ENCODE measurements at places on chromosomes 16 and 17.

DNA sequence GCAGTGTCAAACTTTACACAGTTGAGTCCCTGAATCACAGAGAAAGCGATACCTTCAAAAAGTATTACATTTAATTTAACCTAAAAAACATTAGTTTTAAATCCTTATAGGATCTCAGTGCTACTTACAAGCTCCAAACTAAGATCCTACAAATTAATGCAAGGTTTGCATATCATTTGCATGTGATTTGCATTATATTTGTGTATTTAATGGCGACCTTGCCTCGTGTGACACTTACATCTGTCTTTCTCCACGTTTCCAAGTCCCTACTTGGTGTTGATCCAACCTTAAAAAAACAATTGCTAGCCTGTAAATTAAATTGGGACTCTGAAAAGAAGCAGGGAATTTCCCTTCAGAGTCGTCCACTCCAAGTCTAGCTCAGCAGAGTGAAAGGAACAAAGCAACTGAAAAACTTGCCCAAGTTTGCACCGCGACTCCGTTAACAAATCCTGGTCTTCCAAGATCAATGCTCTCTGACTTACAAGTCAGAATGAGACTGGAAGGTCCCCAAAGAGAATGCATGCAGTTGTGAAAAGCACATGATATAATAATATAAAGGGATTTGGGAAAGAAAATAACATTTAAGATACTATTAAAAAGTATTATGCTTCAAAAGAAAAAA, 739 bp upstream of the FAM117A start:
- DNase-seq: no peak

GRCh38 chr17:38504216-38504615, 76.0 kb downstream of the ARHGAP23 start:
- no peak for DNase-seq

GRCh38 chr17:76314392-76315227, 6.5 kb upstream of the QRICH2 start:
- no peak for DNase-seq

GRCh38 chr17:3892095-3892998, 506 bp downstream of the CAMKK1 start:
- DNase-seq: peak; percentile 86

DNA sequence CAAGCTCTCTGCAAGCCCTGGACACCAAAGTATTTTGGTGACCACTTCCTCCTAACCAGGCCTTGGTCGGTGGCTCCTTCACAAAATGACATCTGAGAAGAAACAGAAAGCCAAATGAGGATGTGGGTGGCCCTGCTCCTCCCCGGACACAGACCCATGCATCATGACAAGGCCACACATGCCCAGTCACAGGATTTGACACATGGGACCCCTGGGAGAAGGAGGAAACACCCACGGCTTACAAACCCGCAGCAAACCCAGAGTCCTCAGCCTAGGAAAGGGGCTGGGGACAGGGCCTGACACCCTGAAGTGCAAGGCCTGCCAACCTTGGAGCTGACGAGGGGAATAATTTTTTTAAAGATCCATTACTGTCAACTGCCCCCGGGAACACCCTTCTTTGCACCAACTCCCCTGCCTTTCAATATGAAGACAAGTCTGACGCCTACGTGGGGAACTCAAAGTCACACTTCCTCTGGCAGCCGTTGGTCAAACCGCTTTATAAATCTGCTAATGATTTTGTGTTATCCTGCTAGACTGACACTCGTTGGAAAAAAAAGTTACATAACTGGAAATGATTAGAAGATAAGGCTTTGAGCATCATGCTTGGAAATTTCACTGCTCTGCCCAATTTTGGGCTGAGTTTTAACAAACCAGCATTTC, 41.3 kb downstream of the GAS7 start:
- DNase-seq: peak; percentile 98

DNA sequence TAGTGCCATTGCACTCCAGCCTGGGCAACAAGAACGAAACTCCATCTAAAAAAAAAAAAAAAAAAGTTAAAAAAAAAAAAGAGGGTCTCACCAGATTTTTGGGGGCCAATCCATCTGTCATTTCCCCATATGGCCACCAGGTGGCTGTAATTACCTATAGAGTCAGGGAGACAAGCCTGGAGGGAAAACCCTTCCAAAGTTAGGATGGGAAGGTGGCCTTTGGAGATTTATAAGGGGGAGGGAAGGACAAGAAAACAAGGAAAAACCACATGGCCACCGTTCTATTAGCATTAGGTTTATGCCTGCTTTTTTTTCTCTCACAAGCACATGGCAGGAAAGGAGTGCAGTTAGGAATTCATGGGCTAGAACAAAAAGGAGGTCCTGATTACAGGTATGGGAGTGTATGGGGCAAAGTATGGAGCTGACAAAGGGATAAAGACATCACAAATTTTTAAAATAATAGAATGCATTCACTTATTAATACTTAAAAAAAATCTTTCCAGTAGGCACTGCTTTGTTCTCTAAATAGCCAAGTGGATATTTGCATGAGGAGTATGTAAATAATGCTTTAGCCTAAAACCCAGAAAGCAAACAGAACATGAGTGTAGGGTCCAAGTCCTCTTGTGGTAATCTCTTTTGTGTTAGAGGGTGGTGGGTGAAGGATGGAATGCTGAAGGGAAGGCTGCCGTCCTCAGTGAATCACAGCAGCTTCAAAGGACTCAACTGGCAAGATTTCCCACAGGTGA, 5.1 kb downstream of the CYB5D1 start:
- no peak for DNase-seq

- no peak for DNase-seq
Measured at GRCh38 chr17:81631482-81631881, 5.4 kb downstream of the NPLOC4 start.

GRCh38 chr17:48054238-48055185, 6.4 kb downstream of the NFE2L1 start:
- DNase-seq: no peak

DNA sequence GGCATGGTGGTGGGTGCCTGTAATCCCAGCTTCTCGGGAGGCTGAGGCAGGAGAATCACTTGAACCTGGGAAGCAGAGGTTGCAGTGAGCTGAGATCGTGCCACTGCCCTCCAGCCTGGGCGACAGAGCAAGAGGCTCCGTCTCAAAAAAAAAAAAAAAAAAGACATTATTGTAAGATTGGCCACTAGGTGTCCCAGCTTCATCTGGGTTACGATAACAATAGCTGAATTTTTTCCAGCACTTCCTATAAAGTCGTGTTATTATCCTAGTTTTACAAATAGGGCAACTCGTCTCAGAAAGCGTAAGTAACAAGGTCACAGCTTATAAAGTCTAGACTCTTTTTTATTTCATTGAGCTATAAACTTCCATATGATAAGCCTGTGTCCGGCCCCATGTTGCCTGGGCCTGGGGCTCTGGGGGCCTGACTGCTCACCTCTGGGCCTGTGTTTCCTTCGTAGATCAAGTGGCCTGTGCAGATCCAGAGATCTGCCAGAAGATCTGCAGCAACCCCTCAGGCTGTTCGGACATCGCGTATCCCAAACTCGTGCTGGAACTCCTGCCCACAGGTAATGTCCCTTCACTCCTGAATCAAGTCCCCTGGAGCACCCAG, 60.5 kb downstream of the SLC5A11 start:
- DNase-seq: peak; percentile 14

DNA sequence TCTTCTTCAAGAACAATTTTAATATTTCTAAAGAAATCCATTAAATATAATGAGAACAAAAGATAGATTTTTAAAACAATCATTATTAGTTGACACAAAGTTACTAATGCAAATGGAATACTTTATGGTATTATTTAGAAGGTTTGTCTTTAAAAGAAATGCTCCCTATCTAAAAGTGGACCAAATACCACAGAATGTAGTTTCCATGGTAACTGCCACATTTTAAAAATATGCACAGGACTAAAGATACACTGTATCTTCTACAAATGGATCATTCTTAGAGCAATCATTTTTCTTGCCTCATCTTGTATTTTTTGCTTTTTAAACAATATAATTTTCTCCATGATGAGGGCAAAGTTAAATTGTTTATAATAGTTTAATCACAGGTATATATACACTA, 296.0 kb downstream of the CEP112 start:
- DNase-seq: no peak

- no peak for DNase-seq
Measured at GRCh38 chr17:78196716-78197115, 9.6 kb downstream of the AFMID start.

DNA sequence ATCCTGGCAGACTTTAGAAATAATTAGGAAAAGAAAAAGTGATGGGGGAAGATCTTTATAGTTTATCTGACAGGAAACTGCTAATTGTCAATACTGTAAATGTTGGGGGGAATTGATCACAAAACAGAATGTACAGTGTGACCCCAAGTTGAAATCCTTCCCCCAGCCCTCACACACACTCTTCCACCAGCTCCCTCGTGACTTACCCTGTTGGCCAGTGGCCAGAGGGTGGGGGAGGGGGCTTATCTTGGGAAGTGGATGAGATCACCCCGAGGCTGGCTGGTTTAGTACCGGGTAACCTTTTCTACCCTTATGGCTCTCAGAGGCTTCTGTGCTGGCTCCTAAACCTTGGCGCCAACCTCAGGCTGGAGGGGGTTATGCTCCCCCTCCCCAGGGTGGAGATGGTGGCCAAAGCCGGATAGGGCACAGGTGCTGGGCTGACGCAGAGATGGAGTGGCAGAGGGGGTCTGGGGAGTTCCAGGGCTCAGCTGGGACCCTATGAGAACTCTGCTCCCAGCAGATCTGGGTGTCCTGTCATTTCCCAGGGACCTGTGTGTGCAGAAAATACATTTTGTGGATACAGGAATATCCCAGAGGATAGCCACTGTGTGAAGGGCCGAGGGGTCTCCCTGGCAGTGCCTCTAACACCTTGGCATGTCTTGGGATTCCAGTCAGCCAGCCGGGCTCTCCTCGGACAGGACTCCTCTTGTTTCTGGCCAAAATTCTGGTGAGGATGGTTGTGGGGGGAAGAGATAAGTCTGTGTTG, 18.6 kb downstream of the CDH16 start:
- DNase-seq: peak; percentile 39

DNA sequence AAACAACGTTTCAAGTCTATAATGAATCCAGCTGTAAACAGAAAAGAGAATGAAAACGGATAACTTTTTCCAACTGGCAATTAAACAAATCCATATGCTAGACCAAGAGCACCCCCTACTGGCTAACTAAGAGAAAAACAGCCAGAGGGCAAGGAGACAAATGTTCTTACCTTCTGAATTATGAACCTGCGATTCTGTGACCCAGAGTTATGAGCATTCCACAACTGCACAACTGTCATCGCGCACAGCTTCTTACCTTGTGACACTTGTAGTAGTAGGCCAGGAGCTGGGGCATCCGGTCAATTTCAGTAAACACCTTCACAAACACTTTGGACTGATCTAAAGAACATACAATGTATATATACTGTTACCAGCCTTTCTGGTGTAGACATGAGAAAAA, 18.6 kb downstream of the COG7 start:
- DNase-seq: peak; percentile 56

DNA sequence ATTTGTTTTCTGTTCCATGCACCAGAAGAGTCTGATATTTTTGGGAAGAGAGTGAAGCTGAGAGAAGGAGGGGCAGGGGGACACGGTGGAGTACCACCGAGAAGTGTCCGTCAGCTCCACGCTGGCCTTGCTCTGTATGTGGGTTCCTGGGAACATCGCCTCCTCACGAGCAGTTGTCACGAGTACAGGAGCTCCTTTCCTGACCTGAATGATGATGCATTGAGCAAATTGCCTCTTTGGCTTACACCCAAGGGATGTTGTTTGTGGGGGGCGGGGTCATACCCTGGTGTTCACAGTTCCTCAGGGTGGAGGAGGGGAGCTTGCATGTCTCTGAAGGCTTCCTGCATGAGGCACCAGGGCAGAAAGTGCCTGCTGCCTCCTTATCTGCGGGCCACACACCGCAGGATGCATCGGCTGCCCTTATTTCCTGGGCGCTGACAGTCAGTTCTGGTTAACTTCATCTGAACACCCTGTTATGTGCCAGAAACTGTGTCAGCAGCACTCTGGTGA, 36.2 kb downstream of the RGS9 start:
- DNase-seq: peak; percentile 2

GRCh38 chr16:63625126-63625525, 1496.7 kb downstream of the CDH11 start:
- DNase-seq: no peak

- no peak for DNase-seq
Measured at GRCh38 chr16:56347670-56348069, 77.7 kb downstream of the AMFR start.

GRCh38 chr16:55543472-55543871, 23.0 kb upstream of the CAPNS2 start:
- no peak for DNase-seq

DNA sequence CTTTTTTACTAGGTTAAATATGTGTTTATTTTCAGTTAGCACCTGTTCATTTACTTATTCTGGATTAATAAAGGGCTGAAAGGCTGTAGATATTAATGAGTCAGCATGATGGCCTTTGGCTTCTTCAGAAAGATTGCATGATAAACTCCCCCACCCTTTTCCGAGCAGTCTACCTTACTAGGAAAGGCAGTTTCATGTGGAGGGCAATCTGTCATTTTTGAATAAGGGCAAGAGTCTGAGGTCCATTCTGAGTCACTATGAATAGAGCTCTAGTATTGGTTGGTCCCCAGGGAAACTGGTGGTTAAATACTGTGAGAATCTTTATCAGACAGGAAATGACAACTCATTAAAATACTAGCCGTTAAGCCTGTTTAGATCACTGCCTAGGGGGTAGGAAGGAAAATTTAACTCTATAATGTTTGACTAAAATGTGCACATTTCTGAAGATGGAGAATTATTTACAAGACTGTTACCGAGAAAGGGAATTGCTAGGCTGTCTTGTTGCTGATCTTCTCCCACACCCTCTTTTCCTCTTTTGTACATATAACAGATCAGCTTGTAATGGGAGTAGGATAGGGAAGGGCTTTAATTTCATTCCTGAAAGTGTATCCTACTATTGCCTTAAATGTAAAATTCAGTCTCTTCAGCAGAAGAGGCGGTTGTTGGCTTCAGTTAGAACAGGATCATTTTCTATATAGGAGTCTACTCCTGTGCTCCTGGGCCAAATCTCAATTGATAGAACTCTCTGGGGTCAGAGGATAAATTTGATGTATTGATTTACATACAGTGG, 63.3 kb downstream of the TUBD1 start:
- peak; percentile 96 for DNase-seq

DNA sequence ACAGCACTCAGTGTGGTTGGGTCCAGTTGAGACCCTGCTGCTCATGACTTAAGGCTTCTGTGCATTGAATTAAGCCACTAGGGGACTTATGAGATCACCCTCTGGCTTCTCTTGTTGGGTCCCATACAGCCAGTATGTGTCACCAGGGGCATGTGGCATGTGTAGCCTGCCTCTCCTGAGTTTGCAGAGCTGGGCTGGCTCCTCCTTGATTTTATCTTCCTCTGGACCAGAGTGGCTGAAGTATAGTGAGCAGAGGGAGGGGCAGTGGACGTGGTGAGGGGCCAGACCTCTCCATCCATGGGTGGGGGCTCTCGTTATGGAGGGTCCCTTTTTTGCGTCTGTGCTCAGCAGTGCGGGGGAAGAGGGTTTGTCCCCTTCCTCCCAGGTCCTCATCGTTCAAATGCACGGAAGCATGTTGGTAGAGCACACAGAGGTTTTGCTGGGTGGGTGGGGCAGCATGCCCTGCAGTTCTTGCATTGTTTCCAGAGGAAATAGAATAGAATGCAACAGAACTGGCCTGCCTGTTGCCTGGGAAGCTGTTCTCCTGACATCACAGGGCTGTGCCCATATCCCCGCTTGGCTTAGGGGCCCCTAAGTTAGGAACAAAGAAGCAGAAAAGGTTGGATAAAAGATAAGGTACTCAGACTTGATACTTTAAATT, 77.4 kb downstream of the SPECC1 start:
- no peak for DNase-seq

All from inflammatory macrophage treated with lipopolysaccharide for 4 hours (primary cell).